ENCODE measurements at places on chromosomes 2 and 18.

GRCh38 chr2:3365219-3365618 lies 12.4 kb downstream of the EIPR1 start:
- DNase-seq = no peak

- no peak for DNase-seq
Observed at GRCh38 chr2:240795916-240796510, 24.0 kb downstream of the KIF1A start.

DNA sequence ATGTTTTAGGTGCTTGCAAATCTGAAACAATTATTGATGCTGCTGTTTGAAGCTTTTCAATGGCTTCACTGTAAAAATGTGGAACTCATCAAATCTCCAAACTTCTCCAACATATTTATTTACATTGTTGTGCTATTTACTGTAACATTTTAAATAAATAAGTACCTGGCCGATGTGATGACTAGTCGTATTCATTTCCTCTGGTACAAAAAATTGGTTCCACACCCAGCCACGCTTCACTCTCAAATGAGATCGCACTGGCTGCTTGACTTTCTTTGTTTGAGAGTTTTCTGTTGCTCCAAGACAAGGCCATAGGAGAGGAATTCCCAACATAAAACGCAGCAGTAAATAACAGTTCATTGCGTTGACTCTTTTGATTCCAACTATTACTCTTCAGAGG lies 32.0 kb downstream of the CDH19 start:
- no peak for DNase-seq

DNA sequence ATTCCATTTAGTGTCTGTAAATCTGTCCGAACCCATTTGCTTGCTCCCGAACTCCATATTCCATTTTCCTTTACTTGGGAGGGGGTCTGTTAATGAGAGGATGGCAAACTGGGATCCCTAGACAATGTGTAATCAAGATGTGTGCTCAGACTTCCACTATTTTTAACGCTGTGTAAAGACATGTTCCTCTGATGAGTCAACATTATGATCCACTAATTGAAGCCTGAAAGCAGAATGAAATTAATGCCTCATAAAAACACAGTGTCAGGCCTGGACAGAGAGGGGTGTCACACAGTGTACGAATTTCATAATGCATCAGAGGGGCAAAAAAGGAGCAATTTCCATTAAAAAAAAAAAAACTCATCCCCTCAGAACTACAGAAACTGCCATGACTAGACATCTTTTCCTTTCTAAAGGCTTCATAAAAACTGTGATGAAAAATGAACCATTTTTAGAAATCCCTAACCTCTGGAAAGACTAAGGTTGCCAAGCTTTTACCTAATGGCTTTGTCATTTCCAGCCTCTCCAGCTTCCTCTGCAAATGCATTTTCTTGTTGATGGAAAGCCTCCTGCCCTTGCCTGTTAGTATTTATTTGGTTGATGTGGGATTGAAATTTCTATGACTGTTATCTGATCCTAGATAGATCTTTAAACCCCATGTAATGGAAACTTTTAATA lies 209.2 kb upstream of the DCC start:
- no peak for DNase-seq

- DNase-seq = no peak
Observed at GRCh38 chr18:12085786-12086185, 7.9 kb upstream of the ANKRD62 start.

Data from hypothalamus (tissue), 51 donors.